ENCODE measurements at places on chromosomes 7 and 10.

DNA sequence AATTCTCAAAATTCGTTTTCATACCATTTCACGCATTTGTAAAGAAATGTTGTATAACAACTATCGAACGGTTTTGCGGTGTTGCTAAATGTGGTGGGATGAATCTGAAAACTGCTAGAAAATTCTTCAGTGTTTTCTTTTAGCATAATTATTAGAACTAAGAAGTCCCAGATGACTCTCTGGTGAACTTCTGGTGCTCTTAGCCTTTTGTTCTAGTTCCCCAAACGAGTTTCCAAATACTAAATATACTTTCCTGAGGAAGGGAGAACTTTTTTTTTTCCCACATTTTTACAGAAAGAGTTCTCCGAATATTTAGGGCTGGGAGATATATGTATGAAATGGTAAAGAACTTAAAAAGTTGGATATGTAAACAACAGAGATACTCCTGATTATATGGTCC is 82.5 kb downstream of the ICA1 start:
- DNase-seq, result no peak

DNA sequence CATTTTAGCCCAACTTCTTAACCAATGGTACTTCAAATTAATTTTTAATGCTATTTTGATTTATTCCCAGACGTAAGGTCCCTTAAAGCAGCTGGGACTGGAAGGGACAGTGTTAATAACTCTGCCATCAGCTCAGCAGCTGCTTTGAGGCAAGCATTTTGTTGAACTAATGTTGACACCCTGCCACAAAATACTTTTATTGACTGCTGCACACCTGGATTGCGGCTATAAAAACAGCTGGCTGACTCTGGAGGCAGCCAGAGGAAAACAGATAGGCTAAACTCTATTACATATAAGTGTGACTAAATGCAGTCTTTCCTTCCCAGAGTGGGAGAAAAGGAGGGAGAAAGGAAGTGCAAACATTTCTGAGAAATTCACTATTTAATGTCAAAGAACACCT is 77.6 kb downstream of the ETV1 start:
- no peak for DNase-seq

- DNase-seq, result no peak
Measured at GRCh38 chr10:44863344-44864047, 47.6 kb upstream of the TMEM72 start.

- DNase-seq, result no peak
Measured at GRCh38 chr10:118950997-118951637, 78.4 kb upstream of the NANOS1 start.

GRCh38 chr10:79127151-79127961 is 58.6 kb downstream of the ZMIZ1 start:
- no peak for DNase-seq

- DNase-seq, result no peak
Measured at GRCh38 chr7:100080907-100081534, 502 bp downstream of the ZNF3 start.

GRCh38 chr7:34747176-34747781 is 89.3 kb downstream of the NPSR1 start:
- DNase-seq, result no peak

GRCh38 chr10:104033401-104033930 is 52.2 kb downstream of the COL17A1 start:
- no peak for DNase-seq

DNA sequence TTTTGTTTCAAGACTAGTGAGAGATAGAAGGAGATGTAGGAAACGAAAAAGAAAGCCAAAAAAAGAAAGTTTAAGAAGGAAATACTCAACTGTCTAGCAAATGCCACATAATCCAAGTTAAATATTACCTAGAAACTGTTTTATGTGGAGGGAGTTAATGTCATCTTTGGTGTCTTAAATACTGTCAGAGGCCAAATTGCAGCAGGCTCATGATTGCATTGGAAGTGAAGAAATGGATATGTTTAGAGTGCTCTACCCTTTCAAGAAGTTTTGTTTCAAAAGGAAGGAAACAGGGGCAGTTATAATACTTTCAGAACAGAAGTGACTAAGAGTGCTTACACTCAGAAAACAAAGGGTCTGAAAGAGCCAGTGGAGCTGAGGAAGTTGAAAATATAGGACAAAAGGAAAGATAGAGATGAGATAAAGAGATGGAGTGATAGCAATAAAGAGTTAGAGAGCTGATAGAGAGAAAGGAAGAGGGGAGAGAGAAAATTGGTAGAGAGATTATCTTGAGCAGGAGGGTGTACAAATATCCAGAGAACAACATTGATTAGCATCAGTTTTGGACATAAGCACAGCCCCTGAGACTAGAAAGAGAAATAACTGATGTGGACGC is 28.0 kb upstream of the GNAI1 start:
- DNase-seq, result no peak

- no peak for DNase-seq
Measured at GRCh38 chr10:63665670-63666134, 144.5 kb downstream of the REEP3 start.
